ENCODE measurements at places on chromosomes 16 and 17.
A peak's percentile ranks its signal among the peaks of the same experiment; 100 is the strongest.

- DNase-seq: no peak
These were observed 3.3 kb downstream of the GAS2L2 start for GRCh38 chr17:35749560-35750412.

DNA sequence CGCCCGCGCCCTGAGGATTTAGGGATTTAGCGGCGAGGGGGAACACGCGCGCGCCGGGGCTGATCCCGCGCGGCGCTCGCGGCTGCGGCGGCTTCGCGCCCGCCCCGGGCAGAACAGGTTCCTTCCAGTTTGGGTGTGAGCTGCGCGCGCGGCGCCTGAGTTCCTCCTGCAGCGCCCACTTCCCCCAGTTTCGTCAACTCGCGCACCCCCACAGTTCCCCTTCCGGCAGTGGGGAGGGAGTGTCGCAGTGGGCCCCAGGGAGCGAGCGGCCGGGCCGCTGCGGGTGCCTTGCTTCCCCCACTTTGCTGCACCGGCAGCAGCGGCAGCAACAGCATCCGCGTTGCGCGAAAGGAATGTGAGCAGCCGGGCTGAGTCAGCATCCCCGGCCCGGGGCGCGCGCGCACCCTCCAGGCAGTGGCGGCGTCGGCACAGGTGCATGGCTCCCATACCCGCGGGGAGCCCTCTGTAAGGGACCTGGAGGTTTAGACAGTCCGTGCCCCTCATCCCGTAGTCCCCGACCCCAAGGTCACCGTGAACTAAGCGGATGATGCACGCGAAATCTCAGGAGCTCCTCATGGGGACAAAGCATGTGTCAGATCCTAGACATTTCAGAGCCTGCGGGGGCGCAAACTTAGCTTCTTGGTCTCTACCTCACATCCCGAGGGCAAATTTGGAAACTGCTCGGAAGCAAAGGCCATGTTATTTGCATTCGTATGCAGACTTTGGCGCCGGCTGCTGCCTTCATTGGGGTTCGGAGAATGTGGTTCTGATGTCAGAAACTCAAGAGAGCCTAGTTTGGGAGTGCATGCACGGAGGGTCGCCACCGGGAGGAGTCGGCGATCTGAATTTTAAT, 767 bp downstream of the ARSG start:
- peak; percentile 95 for DNase-seq

GRCh38 chr17:56440419-56440818, 153.1 kb upstream of the NOG start:
- DNase-seq: no peak

DNA sequence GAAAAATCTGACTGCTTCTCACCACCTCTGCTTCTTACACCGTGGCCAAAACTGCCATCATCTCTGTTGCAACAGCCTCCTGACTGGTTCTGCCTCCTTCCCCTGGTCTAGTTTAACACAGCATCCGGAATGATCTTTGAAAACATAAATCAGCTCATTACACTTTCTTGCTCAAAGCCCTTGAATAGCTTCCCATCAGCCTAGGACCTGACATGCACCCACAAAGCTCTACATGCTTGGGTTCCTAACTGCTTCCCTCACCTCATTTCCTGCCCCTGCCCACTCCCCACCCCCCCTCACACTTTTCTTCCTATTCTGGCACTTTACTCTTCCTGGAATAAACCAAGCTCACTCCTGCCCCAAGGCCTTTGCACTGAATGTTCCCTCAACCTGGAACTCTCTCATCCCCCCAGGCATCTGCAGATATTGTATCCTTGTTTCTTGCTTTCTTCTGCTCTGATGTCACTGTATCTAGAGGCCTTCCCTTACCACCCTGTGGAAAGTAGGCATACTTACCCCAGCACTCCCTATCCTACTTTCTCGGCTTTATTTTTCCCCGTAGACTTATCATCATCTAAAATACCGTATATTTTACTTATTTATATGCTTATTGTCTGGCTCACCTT, 112.4 kb downstream of the FTO start:
- DNase-seq: no peak

GRCh38 chr16:9534759-9535158, 443.3 kb downstream of the HAPSTR1 start:
- DNase-seq: no peak

- DNase-seq: peak; percentile 59
These were observed 13.2 kb downstream of the RAI1 start for GRCh38 chr17:17694169-17695081.

DNA sequence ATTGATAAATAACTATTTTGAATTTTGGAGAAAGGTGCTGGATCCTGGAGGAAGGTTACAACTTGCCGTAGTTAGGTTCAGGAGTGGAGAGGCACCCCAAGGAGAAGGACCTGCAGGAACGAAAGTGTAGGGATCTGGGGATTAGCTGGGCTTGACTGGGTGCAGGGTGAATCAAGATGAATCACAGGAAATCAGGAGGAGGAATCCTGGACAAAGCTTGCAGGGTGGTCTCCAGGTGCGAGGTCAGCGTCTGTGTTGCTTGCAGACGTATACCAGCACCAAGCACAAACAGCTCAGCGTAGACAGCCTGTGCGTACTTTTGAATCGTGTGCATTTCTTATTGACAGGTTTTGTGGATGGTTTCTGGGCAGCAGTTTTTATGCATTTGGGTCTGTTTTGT, 144.3 kb downstream of the MSI2 start:
- DNase-seq: no peak

DNA sequence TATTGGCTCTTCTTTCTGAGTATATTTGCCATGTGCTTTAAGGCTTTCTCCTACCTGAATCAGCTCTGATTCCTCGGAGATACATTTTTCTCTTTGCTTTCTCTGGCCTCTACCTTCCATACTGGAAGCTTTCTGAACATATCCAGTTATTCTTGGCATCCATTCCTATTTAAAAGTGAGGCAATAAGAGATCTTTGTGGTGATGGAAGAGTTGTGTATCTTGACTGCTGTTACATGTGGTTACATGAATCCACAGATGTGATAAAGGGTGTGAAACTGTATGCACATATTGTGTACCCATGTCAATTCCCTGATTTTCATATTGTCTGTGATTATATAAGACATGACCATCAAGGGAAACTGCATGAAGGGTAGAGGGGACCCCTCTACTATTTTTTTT, 24.4 kb downstream of the UBE2O start:
- no peak for DNase-seq

- DNase-seq: no peak
These were observed 1.7 kb downstream of the RNF151 start for GRCh38 chr16:1968146-1968953.

DNA sequence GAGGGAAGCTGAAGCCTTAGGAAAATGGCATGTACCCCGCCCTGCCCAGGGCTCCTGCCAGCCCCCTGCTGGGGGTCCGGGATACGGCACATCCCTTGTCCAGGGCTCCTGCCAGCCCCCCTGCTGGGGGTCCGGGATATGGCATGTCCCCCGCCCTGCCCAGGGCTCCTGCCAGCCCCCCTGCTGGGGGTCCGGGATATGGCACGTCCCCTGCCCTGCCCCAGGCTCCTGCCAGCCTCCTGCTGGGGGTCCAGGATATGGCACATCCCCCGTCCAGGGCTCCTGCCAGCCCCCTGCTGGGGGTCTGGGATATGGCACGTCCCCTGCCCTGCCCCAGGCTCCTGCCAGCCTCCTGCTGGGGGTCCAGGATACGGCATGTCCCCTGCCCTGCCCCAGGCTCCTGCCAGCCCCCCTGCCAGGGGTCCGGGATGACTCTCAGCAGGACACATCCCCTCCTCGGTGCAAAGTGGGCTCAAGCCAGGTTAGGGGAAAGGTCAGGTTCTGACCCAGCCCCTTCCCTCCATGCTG, 43.2 kb downstream of the RPH3AL start:
- DNase-seq: no peak

GRCh38 chr17:44266402-44267164, 1.4 kb downstream of the SLC4A1 start:
- DNase-seq: no peak

- DNase-seq: no peak
These were observed 19.7 kb downstream of the RBL2 start for GRCh38 chr16:53453928-53454327.
